ENCODE measurements at places on chromosomes 7 and 10.

- no peak for DNase-seq
Measured at GRCh38 chr7:40673285-40673684, 538.5 kb downstream of the SUGCT start.

DNA sequence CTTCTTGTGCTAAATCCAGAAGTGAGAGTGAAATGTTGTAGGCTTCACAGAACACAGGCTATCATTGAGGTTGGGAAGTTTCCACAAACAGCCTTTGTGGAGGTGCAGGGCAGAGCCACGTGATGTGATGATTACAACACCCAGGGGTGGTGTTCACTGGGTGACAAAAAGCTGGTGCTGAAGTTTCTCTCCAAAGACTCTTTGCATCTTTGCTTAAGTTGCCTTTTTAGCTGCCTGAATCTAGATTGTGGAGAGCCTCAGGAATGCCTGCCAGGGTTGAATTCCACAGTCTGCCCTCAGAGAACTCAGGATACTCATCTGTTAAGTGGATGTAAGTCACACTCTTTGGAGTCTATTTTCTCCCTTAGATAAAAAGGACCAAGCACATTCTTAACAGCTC, 56.3 kb downstream of the PLXNA4 start:
- no peak for DNase-seq

GRCh38 chr10:108690530-108690929, 1232.8 kb downstream of the XPNPEP1 start:
- no peak for DNase-seq

- DNase-seq: no peak
Measured at GRCh38 chr7:1940863-1941262, 270.8 kb downstream of the ELFN1 start.

- DNase-seq: no peak
Measured at GRCh38 chr7:101595246-101595645, 33.9 kb downstream of the MYL10 start.

GRCh38 chr10:22356324-22356873, 11.1 kb downstream of the SPAG6 start:
- no peak for DNase-seq

DNA sequence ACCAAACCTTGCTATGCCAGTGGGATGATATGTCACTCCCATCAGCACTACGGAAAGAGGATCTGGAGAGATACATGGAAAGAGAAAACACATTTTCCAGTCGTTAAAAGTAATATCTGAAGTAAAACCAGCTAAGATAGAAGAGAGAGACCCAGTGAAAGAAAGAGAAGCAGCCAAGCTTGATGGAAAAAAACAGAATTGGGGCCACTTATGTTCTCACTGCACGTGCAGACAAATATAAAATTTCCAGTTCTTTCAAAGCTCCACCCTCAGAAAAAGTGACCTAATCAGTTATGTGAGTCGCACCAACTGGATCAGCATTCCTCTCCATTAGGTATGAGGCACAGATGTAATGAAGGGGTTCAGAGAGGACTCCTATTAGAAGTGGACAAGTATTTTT, 266.1 kb downstream of the MTERF1 start:
- no peak for DNase-seq

DNA sequence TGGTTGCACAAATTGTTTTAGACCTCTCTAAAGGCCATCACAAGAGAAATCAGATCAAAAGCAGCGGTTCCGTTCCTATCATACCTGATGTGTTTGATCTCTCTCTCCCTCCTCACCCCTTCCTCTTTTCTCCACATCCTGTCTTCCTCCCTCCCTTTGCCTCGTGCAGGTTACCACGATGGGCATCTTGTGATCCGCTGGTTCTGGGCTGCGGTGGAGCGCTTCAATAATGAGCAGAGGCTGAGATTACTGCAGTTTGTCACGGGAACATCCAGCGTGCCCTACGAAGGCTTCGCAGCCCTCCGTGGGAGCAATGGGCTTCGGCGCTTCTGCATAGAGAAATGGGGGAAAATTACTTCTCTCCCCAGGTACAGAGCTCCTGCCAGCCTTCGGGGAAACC, 28.5 kb upstream of the STK17A start:
- DNase-seq: no peak

- DNase-seq: no peak
Measured at GRCh38 chr7:77413861-77414424, 2.2 kb downstream of the GSAP start.

- no peak for DNase-seq
Measured at GRCh38 chr7:138029941-138030340, 28.1 kb upstream of the CREB3L2 start.

DNA sequence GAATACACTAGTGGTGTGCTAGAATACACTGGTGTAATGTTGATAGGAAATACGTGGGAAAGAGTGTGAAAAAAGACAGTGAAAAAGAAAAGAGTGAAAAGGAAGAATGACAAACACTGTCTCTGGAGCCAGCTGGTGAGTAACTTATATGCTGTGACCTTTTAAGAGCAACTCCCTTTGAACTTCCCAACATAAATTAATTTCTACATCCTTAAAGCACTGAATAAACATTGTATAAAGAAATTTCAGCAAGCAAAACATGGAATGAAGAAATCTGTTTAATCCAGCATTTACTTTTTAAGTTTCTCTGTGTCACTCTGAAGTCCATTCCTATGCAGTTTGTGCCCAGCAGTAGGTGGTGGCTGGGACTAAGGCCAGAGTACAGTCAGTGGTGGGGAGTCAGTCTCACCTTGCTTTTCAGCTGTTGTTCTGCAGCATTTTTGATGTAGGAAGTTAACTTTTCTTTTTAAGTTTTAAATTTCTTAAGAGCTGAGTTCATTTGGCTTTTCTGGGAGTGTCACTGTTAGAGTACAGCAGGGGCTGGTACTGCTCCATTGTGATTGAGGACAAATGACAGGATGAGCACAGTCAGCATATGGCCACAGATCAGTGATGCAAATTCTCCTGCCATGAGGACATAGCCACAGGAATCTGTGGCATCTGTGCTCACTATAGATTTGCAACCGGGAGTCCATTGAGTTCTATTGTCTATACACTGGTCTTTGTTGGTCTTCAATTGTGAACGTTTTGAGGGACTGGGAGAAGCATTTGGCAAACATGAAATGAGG, 321.8 kb downstream of the ZNF248 start:
- DNase-seq: no peak

DNA sequence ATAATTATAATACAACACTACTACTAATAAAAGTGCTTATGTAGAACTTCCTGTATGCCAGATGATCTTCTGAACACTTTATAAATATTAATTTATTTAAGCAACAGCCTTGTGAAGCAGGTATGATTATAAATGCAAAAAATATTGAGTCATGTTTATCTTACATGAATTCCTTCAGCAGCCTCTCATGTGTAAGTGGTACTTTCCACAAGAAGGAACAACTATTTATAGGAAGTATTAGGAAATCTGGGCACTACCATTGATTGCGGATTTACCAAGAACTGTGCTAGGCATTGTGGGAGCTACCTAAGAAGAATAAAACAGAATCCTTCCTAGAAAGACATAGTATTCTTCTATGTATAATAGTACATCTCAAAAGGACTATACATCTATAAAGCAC, 10.7 kb upstream of the STEAP4 start:
- DNase-seq: no peak

DNA sequence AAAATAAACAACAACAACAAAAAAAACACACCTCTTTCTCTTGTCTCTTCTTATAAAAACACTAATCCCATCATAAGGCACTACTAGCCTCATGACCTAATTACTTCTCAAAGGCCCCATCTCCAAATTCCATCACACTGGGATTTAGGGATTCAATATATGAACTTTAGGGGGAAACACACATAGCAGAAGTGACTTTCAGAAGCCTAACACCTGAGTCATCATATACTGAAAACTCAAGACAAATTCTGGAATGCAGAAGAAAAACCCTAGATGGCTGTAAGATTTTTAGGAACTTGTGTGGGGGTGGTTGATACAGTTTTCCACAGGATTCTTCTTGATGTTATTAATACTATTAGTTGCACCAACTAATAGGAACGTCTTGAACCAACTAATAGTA, 33.7 kb upstream of the CSTF2T start:
- no peak for DNase-seq

- DNase-seq: no peak
Measured at GRCh38 chr7:106964466-106964865, 80.0 kb upstream of the PRKAR2B start.

DNA sequence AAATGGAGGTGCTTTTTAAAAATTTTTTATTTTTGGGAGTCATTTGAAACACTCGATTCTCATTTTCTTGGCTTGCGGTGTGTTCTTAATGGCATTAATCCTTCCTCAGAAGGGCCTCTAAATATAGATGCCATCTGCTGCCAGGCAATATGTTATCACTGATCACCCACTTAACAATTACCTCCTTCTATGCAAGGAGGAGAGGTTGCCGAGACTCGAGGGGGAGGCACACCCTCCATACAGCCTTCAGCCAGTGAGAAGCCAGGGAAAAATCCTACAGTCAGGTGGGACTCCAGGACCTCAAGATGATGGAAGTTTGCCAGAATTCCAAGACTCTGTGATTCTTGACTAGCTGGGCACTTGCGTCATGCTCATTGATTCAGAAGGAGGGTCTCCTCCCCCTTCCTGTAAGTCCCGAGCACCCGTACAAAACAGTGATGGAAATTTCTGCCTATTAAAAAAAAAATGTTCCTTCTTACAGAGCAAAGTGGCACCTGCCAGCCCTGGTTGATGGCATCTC, 574.5 kb downstream of the TYW1 start:
- no peak for DNase-seq

DNA sequence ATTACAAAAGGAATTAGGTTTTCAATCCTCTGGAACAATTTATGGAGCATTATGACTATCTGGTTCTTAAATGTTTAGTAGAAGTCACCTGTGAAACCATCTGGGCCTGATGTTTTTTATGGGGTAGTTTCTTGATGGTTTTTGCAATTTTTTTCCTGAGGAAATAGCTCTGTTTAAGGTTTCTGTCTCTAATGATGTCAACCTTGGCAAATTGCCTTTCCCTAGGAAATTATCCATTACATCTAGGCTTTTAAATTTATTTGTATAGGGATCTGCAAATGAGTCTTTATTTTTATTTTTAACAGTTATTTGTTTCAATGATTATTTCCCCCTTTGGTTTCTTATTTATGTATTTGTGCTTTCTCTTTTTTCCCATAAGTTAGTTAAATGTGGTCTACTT, 222.8 kb downstream of the GALNT17 start:
- no peak for DNase-seq

DNA sequence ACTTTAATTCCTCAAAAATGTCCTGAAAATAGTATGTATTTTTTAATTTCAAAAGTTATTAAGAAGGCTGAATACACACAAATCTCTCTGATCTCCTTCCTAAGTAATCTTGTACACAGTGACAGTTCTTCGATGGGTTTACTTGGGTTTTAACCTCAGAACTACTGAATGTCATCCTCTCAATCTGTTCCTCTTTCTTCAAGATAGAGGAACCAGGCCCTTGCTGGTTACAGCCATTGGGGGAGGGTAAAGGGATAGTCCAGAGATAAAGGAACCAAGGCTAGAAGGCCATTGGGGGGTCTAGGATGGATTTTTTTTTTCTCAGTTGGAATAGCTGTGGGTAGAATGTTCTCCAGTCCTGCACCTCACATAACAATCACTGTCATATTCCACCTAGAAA, 224.9 kb downstream of the SKIDA1 start:
- DNase-seq: no peak

DNA sequence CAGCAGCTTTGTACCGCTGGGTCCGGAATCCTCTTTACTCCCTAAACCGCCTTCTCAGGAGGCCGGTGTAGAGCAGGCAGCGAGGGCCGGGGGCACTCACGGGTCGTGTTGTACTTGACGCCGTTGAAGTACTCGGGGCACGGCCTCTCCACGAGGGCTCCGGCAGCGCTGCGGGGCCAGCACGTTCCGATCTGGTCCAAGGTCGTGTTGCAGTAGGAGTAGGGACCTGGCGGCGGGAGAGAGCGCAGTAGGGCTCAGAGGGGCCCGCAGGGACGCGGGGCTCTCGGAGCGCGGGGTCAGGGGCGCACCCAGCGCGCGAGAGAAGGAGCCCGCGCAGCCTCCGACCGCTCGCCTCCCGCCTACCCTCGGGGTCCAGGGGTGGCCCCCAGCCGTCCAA, 443 bp downstream of the CRHR2 start:
- DNase-seq: no peak

DNA sequence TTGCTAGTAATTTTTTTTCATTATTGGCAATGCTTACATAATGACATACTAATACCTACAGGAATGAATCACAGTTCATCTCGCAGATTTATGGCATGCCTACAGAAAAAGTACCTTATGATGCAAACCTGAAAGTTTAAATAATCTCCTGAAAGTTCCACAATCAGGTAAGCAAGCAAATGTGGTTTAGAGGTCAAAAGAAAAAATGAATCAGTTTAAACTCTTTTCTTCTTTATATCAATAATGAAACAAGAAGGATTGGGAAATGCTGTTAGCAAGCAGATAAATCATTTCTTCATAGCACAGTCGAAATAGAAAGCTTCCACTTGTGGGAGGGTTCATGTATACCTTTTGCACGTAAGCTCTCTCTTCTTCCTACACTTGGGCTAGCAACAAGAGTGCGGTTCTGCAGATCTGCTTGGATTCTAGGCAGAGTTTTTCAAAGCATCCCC, 53.7 kb upstream of the MTPN start:
- no peak for DNase-seq

DNA sequence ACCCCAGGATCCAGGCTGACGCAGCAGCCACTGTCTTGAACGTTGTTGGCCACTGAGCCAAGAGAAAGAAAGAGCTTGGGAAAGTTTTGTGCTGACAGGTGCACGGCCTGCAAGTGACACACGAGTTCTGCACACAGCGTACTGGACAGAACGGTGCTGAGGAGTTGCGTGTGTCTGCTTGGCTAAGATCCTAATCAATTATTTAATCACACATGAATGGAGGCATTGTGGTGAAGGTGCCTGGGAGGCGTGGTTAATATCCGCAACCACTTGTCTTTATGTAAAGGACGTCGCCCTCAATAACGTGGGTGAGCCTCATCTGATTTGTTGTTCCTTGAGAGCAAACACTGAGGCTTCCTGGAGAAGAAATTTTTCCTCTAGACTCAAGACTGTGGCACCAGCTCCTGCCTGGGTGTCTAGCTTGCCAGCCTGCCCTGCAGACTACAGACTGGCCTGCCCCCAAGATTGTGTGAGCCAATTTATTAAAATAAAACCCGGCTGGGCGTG, 16.6 kb upstream of the GNA12 start:
- no peak for DNase-seq

DNA sequence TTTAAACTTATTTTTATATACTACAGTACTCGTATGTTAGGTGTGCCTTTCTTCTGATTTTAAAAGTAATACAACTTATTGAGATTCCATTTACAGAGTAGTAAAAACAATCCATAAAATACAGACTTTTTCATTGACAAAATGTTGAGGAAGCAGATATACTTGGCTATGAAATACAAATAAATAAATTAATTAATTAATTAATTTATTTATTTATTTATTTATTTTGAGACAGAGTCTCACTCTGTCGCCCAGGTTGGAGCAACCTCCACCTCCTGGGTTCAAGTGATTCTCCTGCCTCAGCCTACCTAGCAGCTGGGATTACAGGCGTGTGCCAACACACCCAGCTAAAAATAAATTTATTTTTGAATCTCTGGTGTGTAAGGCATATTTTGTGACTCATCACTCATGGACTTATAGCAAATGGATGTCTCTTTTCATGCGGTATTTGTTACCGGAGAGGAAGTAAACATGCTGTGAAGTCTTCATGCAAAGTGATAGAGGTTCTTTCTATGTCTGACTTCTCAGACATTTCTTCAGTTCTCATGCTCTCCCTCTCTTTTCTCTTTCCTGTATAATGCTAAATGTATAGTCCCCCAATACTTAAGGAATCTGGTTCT, 20.2 kb upstream of the SRPK2 start:
- no peak for DNase-seq

GRCh38 chr10:130737621-130738020, 573.9 kb downstream of the TCERG1L start:
- no peak for DNase-seq

GRCh38 chr10:103441206-103441605, 11.0 kb downstream of the CALHM2 start:
- no peak for DNase-seq

Data from anterior cingulate cortex (tissue), 58 donors.